ENCODE measurements at places on chromosomes 3 and 15. TPM values are rescaled to one million over a fixed set of nuclear protein-coding genes. Genes with fewer than 3 reads are reported as not detected.

DNA sequence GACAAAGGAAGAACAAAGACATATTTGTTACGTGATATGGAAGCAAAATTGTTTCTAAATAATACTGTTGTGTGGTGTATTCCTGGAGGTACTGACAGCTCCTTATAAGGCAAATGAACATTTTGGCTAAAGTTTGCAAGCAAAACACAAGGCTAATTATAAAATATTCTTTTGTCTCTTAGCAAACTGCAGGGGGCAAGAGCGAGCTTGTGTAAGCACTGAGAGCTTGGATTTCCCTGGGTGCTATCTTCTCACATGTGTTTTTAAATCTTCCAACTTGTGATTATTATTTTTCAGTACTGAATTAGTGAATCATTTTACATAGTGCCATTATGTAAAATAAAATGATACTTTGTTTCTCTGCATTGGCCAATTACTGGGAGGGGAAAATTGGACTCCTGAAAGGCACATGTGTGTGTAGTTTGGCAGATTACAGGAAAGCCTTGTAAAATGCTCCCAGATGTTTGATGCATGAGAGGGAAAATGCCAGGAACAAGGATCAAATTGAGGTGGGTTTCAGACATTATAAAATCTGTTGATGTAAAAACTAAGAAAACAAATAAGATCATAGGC lies 611.5 kb downstream of the AGBL1 start:
- H3K36me3 ChIP-seq = no peaks in the 10 kb centered on the region
- no peak overlapping the region for H3K27ac ChIP-seq
- H3K27me3 ChIP-seq = no peaks in the 10 kb centered on the region
- no peaks in the 10 kb centered on the region for H3K4me1 ChIP-seq
- DNase-seq = no peak

GRCh38 chr3:143363949-143364348 lies 244.4 kb downstream of the CHST2 start:
- no peak for DNase-seq
- no peaks in the 10 kb centered on the region for H3K36me3 ChIP-seq
- H3K4me1 ChIP-seq = no peaks in the 10 kb centered on the region

- no peak overlapping the region for H3K4me3 ChIP-seq
- no peaks in the 10 kb centered on the region for H3K4me1 ChIP-seq
- H3K36me3 ChIP-seq = peaks cover 81% of the 10 kb centered on the region
- H3K27ac ChIP-seq = no peak overlapping the region
- no peaks in the 10 kb centered on the region for H3K27me3 ChIP-seq
These were observed 17.5 kb downstream of the COPS2 start for GRCh38 chr15:49137861-49138260.

Gene LMAN1L
- not detected for total RNA-seq

Gene GUCA1C
- not detected for total RNA-seq

- H3K4me1 ChIP-seq = no peaks in the 10 kb centered on the region
- peaks cover 34% of the 10 kb centered on the region for H3K36me3 ChIP-seq
- DNase-seq = no peak
- no peak overlapping the region for H3K4me3 ChIP-seq
- no peaks in the 10 kb centered on the region for H3K27me3 ChIP-seq
These were observed 38.4 kb downstream of the GTF2E1 start for GRCh38 chr3:120780977-120781376.

DNA sequence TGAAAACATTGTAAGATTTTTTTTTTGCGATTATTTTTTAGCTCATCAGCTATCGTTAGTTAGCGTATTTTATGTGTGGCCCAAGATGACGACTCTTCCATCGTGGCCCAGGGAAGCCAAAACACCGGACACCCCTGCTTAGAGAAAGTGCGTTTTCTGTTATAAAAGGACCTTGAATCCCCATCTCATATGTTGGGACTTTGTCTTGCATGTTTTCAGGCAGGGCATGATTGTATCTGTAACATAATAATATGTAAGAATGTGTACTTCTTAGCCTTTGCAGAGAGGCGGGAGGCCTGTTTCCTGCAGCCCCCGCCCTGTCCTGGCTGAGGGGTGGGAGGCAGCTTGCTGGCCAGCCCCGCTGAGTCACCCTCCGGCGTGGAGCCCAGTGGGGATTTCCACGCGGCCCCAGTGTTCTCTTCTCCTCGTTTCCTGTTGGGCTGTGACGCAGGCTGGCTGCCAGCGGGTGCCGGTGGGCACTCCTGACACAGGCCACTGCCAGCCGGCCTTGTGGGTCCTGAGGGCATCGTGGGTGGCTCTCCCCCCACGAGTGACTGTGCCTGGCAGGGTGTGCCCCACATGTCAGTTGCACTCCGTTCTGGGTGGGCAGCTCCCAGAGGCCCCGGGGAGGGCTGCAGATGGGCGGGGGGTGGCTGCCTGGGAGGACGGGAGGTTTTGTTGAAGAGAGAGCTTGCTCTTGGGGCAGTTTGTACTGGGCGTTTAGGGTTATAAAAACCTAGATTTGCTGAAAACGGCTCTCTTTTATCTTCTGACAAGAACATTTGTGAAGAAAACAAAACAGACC lies 55.6 kb downstream of the SMAD3 start:
- no peak overlapping the region for H3K27ac ChIP-seq
- no peaks in the 10 kb centered on the region for H3K27me3 ChIP-seq
- no peak for DNase-seq
- H3K4me1 ChIP-seq = peaks cover 72% of the 10 kb centered on the region
- no peaks in the 10 kb centered on the region for H3K36me3 ChIP-seq

Gene CCR8
- total RNA-seq = not detected

DNA sequence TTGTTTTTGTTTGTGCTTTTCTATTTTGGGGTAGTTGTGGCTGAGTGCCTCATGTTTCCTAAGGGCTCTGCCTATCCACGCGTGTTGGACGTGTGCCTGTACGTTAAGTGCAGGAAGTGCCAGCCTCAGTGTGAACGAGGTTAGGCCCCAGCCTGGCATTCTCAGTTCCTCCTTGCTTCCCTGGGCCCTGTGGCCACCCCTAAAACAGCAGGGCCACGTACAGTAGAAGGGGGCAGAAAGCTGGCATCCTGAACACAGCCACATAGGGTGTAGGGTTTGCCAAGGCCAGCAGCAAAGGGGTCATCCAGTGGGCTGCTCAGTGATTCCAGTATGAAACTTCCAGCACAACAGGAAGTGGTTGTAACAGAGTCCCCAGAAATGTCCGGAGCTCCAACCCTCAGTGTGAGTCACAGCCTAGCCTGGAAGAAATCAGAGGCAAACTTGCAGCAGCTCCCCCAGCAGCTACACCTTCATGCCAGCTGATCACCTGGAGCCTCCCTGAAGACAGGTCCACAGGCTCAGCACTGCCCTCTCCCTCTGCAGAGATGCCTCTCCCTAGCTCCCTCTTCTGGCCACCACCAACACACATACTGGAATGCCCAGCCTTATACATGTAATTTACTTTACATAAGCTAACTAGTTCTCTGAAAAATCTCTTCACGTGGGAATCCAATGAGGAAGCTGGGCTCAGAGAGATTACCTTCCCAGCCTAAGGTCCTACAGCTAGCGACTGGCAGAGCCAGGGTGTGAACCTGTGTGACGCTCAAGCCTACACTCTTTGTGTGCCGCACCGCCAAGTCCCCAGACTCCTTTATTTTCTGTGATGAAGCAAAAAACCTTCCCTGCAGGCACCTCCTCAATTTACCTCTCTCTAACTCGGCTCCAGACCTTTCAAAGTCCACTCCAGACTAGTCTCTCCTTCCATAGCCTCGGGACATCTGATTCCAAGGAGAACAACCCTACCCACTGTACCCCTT lies 26.6 kb downstream of the ILDR1 start:
- no peaks in the 10 kb centered on the region for H3K36me3 ChIP-seq
- no peaks in the 10 kb centered on the region for H3K27me3 ChIP-seq
- no peaks in the 10 kb centered on the region for H3K4me1 ChIP-seq
- H3K27ac ChIP-seq = no peak overlapping the region
- peak; percentile 52 for DNase-seq
- no peak overlapping the region for H3K4me3 ChIP-seq

Gene EEF1AKMT4
- 16.4 TPM for total RNA-seq

Gene MYL3
- total RNA-seq = not detected

GRCh38 chr3:187958432-187959003 lies 195.4 kb upstream of the LPP start:
- H3K4me3 ChIP-seq = no peak overlapping the region
- H3K27ac ChIP-seq = no peak overlapping the region
- no peaks in the 10 kb centered on the region for H3K27me3 ChIP-seq
- no peak for DNase-seq
- H3K36me3 ChIP-seq = no peaks in the 10 kb centered on the region

- peaks cover 6% of the 10 kb centered on the region for H3K27me3 ChIP-seq
- 0 out of 2 replicates have a peak, but pooled peaks cover 12% of the 10 kb centered on the region for H3K4me1 ChIP-seq
- peak; percentile 35 for DNase-seq
- no peaks in the 10 kb centered on the region for H3K36me3 ChIP-seq
- no peak overlapping the region for H3K4me3 ChIP-seq
These were observed 224.6 kb downstream of the VPS13C start for GRCh38 chr15:61835496-61836106.

DNA sequence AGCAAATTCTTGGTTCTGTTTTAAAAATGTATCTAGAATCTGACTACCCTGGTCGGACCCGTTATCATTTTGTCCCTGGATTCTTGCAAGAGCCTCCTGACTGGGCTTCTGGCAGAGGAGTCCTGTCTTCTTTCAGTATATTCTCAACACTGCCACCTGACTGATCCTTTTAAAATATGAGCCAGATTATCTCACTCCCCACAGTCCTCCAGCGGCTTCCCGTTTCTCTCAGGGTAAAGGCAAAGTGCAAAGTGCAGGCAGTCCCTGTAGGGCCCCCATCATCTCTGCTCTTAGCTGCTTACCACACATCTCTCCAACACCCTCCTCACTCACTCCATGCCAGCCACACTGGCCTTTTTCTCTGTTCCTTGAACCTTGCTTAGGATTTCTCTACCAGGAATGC lies 28.4 kb downstream of the CRTC3 start:
- no peaks in the 10 kb centered on the region for H3K36me3 ChIP-seq
- H3K27me3 ChIP-seq = no peaks in the 10 kb centered on the region
- H3K27ac ChIP-seq = peak overlapping the region; percentile 72
- peaks cover 67% of the 10 kb centered on the region for H3K4me1 ChIP-seq
- peak overlapping the region; percentile 16 for H3K4me3 ChIP-seq
- DNase-seq = peak; percentile 84

DNA sequence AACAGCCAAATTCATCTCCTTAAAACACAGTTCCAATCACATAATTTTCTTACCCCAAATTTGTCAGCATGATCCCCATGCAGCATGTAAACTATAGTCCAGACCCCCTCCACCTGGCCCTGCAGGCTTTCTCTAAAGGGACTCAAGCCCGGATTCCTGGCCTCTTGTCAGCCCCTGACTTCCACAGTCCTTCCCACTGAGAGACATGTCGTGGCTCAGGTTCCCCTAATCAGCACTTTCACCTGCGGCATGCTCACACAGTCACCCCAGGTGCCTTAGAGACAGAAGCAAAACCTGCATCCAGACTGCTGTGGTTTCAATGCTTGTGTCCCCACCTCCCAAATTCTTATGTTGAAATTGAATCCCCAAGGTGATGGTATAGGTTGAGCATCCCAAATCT lies 372.7 kb upstream of the ATP10A start:
- DNase-seq = no peak
- no peaks in the 10 kb centered on the region for H3K4me1 ChIP-seq
- no peaks in the 10 kb centered on the region for H3K36me3 ChIP-seq
- no peaks in the 10 kb centered on the region for H3K27me3 ChIP-seq

Gene CAPN3
- total RNA-seq = 0.90 TPM

DNA sequence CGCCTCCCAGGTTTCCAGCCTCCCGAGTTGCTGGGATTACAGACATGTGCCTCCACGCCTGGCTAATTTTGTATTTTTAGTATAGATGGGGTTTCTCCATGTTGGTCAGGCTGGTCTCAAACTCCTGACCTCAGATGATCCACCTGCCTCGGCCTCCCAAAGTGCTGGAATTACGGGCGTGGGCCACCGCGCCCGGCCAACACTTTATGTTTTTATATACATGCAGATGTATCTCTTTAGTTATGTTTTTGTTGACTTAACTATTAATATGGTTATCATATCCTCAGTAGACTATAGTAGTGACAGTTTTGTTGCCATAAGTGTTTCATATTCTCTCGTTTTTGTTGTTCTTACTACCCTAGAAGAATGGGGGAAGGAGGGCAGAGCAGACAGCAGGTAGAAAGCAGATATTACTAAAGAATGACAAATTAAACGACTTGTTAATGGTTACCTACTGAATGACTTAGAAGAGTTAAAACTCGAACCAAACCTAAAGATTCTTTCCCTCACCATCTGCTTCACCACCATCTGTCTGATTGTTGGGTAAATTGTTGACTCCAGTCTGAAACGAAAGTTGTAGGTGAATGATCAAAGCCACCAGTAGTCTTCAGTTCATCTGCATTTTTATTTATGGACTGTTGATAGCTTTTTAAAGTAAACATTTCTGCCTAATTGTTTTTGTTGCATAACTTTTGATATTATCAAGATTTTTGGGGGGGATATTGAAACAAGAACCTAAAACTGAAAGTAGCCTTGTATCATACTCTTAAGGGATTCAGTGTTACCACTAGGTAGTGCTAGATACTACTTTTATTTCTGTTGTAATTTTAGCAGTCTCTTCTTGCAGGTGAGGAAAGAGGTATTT lies 89.3 kb downstream of the RASA2 start:
- no peak overlapping the region for H3K27ac ChIP-seq
- H3K36me3 ChIP-seq = peaks cover 47% of the 10 kb centered on the region
- peak; percentile 7 for DNase-seq
- no peaks in the 10 kb centered on the region for H3K4me1 ChIP-seq
- H3K4me3 ChIP-seq = no peak overlapping the region
- H3K27me3 ChIP-seq = no peaks in the 10 kb centered on the region

- DNase-seq = no peak
- H3K4me3 ChIP-seq = no peak overlapping the region
- no peaks in the 10 kb centered on the region for H3K27me3 ChIP-seq
- no peaks in the 10 kb centered on the region for H3K36me3 ChIP-seq
These were observed 44.5 kb upstream of the PDE8A start for GRCh38 chr15:84937144-84937543.

Gene TIPARP
- total RNA-seq = 25.4 TPM

Gene ILDR1
- not detected for total RNA-seq

GRCh38 chr3:181561139-181562031 lies 150.3 kb upstream of the SOX2 start:
- no peaks in the 10 kb centered on the region for H3K36me3 ChIP-seq
- H3K27ac ChIP-seq = no peak overlapping the region
- no peaks in the 10 kb centered on the region for H3K4me1 ChIP-seq
- H3K27me3 ChIP-seq = no peaks in the 10 kb centered on the region
- H3K4me3 ChIP-seq = no peak overlapping the region
- no peak for DNase-seq

Measured in HepG2 (cell line).